ENCODE measurements at places on chromosomes 16 and 17.
A peak's percentile ranks its signal among the peaks of the same experiment; 100 is the strongest.

DNA sequence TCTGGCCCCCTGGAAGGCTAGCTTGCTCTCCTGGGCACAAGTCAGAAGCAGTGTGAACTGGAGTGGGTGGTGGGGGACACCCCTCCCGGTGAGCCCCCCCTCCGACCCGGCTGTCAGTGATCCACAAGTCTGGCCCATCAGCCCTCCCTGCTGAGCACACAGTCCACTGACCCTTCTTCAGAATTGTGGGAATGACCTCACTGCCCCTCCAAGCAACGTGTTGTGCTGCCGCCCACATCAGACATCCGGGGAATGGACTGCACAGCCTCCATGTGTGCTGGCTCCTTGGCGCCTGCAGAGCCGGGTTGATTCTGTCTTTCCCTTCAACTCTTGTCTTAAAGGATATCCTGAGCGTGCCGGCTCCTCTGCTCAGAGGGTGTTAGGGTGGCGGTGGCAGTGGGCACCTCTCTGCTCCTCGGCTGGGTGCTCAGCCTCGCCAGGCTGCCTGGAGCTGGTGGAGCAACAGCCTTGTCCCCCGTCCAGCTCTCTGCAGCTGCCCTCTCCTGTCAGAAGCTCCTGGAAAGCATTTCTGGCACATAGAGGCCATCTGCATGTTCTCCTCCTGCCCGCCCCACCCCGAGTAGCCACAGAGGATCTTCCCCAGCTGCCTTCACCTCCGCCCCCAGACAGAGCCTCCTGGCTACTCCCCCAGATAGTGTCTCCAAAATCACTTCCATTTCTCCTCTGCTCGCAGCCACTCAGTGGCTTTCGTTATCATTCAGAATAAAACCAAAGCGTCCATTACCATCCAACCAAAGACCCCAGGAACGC, 19.8 kb downstream of the NPTX1 start:
- DNase-seq, result no peak

DNA sequence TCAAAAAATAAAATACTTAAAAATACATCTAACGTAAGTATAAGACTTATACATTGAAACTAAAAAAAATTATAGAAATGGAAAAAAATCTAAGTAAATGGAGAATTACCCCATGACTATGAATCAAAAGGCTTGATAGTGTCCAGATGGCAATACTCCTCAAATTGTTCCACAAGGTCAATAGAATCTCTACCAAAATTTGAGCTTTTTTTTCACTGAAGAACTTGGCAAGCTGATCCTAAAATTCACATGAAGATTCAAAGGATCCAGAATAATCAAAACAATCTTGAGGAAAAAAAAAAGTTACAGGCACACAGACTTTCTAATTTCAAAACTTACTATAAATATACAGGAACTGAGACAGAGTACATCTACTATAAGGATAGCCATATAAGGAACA, 448.4 kb upstream of the CDH11 start:
- no peak for DNase-seq

GRCh38 chr17:42276609-42277341, 584 bp upstream of the STAT5B start:
- DNase-seq, result peak; percentile 56

DNA sequence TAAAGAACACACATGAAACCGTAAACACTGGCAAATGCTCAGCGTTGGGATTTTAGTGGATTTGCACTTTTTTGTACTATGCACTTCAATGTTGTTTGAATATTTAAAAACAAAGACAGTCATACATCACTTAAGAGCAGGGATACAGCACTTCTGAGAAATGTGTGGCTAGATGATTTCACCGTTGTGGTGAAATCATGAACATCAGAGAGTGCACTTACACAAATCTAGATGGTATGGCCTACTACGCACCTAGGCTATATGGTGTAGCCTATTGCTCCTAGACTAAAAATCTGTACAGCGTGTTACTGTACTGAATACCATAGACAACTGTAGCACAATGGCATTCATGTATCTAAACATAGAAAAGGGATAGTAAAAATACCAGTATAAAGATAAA, 37.6 kb upstream of the CNEP1R1 start:
- no peak for DNase-seq

GRCh38 chr17:76709077-76709950, 1.5 kb downstream of the MXRA7 start:
- DNase-seq, result no peak

DNA sequence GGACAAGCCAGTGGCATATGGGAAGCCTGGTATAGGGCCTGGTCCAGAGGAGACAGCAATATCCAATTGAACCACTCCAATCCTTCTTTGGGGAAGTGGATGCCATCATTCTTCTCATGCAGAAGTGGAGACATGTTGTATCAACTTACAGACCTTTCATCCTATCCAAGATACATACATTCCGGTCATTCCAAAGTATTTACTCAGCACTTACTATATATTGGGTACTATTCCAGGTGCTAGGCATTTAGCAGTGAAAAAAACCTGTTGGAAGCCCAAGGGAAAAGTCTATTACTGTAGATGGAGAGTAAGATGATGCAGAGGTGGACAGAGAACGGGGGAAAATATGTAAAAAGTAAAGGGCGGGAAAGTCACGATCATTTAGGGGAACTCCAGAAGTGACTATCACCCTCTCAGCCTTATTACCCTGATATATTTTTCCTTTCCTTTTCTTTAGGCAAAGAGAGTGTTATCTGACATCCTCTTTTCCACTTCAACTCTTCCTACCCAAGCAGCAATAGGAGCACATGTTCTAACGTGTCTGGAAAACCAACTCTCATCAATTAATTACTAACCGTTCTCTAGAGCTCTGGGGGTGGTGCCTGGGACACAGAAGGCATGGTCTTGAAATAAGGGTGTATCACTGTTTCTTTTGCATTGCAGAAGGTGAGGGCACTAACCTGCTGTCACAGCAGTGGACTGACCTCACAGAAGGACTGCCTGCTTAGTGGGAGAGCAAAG, 210.1 kb upstream of the MAF start:
- DNase-seq, result no peak

Data from WTC11 (cell line).